ENCODE measurements at places on chromosomes 3 and 15.

- DNase-seq = no peak
These were observed 23.0 kb upstream of the GOLGA6C start for GRCh38 chr15:75235051-75235673.

GRCh38 chr3:30843877-30844276 lies 50.6 kb downstream of the GADL1 start:
- no peak for DNase-seq

DNA sequence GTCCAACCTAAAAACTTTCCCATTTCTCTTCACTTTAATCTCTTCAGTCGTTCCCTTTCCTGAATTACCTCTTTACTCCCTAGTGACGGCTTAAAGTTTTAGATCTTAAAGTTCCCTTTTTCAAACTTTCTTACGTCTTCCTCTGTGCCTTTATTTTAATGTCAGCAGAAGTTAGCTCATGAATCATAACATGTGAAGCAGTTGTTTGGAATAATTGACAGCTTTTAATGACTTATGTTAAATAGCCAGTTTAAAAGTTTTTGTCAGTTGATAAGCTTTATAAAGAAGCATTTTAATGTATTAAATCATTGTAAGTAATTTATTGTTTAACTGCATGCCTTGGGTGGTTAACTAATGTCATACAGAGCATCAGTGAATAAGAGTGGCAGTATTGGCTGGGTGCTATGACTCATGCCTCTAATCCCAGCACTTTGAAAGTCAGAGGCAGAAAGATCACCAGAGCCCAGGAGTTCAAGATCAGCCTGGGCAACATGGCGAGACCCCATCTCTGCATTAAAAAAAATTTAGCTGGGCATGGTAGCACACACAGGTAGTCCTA lies 33.9 kb downstream of the PIK3CA start:
- peak; percentile 9 for DNase-seq

DNA sequence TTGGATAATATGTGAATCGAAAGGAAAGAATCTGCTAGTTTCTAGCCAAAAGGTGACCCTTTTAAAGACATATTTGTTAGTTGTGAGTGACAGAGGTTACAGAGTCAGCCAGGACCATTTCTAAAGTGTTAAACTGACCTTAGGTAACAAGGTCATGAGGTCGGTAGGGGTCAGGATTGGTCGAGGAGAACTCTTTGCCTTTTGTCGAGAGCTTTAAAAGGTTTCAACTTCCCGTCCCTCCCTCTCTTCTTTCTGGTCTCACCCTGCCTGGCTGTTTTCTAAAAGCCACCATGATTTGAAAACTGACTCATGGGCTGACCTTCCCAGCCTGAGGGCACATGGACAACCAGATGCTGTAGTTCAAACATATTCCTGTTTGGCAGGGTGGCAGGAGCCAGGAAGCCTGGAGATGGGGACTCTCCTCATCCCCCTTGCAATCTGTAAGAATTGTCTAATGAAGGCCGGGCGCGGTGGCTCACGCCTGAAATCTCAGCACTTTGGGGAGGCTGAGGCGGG lies 25.8 kb upstream of the PRTG start:
- no peak for DNase-seq

GRCh38 chr15:51363383-51363782 lies 21.9 kb downstream of the GLDN start:
- DNase-seq = no peak

GRCh38 chr3:188198001-188198400 lies 44.0 kb downstream of the LPP start:
- DNase-seq = no peak

DNA sequence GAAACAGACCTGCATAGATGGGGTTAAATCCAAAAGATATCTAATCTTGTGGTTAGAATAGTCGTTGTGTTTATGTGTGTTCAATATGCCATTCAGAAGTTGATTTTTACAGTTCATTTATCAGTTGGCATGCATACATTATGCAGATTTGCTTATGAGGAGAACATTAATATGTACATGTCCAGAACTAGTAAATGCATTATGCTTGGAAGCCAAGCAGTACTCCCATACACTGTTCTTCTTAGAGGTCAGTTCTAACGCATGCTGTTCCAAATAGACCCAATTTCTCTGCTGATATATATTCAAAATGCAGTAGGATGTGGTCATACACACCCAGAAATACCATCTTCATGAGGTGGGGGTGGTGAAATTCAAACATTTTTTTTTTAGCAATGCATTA lies 956 bp downstream of the FGF12 start:
- DNase-seq = no peak

- no peak for DNase-seq
These were observed 23.5 kb downstream of the OCA2 start for GRCh38 chr15:28075573-28075972.

GRCh38 chr15:33946152-33946551 lies 22.1 kb upstream of the CHRM5 start:
- DNase-seq = no peak

- DNase-seq = no peak
These were observed 28.2 kb upstream of the PDZRN3 start for GRCh38 chr3:73652896-73653295.

DNA sequence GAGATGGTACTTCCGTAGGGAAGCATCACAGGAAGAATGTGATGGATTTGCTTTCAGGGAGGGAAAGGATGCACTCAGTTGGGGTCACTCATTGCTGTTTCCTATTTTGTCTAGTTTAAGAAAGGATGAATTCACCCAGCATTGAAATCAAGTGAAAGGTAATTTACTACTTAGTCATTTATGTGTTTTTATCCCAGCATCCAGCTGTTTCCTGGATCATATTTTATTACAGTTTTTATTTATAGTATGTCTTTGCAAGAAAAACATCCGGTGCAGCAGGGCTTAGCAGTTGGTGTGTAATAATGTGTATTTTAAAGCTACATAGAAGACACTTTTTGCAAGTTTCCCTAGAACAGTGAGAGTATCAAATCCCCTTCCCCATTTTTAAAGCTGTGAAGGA lies 37.4 kb upstream of the GOLGA8B start:
- no peak for DNase-seq

DNA sequence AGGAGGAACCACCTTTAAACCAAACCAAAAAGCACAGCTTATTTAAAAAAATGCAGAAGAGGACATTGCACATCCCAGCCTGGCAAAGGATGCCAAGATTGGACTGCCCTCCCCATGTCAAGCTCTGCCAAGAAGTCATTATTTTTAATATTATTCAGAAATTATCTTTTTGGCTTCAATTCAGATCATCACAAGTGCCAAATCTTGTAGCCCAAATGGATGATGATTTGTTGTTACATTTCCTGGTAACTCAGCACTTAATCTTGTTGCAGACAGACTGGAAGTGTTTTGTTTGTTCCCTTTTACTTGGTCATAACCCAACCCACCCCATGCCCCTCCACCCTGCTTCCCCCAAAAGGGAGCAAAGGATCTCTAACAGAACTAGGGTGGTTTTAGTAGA lies 28.1 kb upstream of the LXN start:
- DNase-seq = no peak

DNA sequence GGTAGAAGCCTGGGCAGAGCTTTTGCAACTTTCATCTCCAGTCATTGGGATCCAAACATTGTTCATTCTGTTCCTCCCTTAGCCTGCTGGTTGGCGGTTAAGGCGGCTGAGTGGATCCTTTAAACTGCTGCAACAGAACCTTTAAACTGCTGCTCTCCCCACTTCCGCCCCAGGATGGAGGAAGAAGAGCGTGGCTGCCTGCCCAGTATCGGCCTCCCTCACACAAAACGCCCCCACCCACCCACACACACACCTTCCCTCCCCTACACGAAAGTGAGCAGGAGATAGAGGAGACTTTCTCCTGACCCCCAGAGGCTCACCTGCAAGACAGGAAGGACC lies 460 bp upstream of the ZMAT3 start:
- DNase-seq = peak; percentile 63

DNA sequence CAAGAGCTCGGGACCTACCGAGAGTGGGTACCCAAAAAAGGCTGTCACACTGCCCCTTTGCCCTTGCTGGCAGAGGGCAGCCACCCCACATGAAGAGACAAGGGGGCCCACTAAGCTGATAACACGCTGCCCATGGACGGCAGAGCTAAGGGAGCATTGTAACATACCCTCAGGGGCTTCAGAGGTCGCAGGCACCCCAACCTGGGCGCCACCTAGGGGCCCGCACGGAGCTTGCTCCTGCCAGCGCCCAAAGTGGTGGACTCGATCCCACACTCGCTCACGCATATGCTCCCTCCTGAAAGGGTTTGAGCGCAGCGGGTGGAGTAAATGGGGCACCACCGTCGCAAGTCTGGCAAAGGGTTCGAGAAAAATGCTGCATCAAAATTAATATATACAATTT lies 975.4 kb downstream of the ZPLD1 start:
- peak; percentile 1 for DNase-seq

DNA sequence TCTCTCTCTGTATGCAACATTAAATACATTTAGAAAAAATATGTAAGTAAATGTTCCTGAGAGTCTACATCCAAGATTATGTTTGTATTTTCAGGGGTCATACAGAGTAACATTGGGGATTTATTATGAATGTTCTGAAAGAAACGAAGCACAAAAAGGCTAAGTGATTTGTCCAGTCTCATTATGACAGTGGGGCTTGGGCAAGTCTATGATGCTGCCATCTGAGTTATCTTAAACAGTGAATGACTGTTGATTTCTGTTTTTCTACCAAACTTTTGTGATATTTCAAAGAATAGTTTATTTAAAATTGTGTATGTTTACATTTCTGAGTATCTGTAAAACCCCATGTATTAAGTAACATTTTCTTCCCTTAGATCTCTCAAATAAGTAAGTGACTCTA lies 481.2 kb upstream of the ZNF717 start:
- DNase-seq = no peak

DNA sequence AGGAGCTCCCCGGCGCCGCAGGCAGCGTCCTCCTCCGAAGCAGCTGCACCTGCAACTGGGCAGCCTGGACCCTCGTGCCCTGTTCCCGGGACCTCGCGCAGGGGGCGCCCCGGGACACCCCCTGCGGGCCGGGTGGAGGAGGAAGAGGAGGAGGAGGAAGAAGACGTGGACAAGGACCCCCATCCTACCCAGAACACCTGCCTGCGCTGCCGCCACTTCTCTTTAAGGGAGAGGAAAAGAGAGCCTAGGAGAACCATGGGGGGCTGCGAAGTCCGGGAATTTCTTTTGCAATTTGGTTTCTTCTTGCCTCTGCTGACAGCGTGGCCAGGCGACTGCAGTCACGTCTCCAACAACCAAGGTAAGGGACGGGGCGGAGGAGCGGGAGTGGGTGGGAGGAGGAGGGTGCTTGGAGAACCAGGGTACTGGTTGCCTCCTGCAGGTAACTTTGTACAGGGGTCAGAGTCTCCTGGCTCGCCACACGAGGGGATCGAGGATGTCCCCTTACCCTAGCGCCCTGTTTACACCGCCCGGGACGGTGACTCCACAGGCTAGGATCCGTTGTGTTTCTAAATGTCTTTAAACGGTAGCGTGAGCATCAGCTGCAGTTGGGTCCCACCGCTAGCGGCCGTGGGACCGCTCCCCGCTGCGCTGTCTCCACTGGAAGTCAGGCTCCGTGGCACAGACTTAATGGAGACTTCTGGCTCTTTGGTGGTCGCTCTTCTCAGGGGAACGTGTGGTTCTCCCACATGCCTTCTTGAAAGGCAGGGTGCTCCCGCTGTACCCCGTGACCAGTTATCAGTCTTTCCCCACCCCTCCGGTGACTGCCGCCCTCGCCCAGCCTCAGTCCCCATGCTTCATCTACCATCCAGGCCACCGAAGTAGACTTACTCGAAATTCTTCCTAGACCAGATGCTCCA lies 515 bp downstream of the EPHA6 start:
- no peak for DNase-seq

GRCh38 chr3:30616347-30617027 lies 10.1 kb downstream of the TGFBR2 start:
- no peak for DNase-seq

DNA sequence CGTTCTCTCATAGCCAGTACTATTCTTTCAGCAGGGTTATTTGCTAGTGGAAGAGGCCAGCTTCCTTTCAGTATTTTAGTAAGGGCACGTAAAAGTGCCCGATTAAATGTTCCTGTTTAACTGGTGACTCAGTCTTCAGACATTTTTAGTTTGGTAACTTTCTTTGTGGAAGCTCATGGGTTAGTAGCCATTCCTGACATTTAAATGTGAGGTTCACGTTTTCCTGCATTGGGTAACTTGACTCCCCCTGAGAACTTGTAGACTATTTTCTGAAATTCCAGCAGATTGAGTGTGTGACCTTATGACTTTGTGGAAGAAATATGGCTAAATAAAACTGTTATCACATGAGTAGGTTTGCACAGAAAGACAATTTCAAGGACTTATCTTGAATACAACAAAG lies 16.9 kb downstream of the ABHD2 start:
- DNase-seq = no peak

DNA sequence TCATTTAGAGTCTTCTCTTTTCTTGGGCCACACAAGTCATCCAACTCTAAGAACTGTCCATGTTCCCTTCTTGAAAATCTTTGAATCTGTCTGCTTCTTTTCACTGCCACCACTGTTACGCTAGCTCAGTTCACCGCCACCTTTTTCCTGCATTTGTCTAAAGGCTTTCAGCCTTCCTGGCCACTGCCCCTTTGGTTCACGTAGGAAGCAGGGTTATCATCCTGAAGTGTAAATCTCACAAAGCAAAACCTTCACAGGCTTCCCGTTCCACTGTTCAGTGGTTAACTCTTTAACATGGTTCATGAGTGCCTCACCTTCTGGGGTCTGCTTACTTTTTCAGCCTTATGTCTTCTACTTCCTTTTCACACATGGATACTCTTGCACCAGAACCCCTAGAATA lies 26.3 kb upstream of the CCDC39 start:
- no peak for DNase-seq

GRCh38 chr15:73747847-73748590 lies 5.1 kb downstream of the INSYN1 start:
- DNase-seq = no peak

GRCh38 chr3:59573911-59574310 lies 524.1 kb upstream of the CFAP20DC start:
- no peak for DNase-seq

- no peak for DNase-seq
These were observed 259.8 kb downstream of the MAGI1 start for GRCh38 chr3:65778968-65779367.

GRCh38 chr15:50418041-50418583 lies 6.1 kb upstream of the USP8 start:
- no peak for DNase-seq

GRCh38 chr3:42526616-42527367 lies 24.3 kb downstream of the VIPR1 start:
- DNase-seq = peak; percentile 66

GRCh38 chr3:110783541-110783940 lies 288.1 kb upstream of the NECTIN3 start:
- no peak for DNase-seq

- DNase-seq = no peak
These were observed 40.9 kb downstream of the BDH1 start for GRCh38 chr3:197514786-197515355.

DNA sequence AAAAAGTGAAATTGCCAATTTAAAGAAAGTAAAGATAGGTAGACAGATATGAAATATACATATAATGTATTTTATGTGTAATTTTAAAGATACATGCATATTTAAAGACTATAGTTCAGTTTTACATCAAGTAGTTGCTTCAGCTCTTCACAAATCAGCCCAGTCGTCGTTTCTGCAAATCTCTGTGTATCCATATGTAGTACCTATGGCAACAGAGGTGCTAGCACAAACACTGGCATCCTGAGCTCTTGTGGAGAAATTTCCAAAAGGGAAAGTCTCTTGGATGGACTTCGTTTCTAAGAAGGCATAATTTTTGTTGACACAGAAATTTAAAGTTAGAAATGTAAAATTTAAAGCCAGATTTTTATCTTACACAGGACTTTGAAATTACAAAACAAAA lies 1284.7 kb downstream of the ROBO1 start:
- DNase-seq = no peak

Data from stimulated activated CD4-positive, alpha-beta T cell treated with anti-CD3 and anti-CD28 coated beads, Interleukin-15, amount 100 ng/mL, for 24 hours (primary cell).